ENCODE measurements at places on chromosomes 7 and 10.

DNA sequence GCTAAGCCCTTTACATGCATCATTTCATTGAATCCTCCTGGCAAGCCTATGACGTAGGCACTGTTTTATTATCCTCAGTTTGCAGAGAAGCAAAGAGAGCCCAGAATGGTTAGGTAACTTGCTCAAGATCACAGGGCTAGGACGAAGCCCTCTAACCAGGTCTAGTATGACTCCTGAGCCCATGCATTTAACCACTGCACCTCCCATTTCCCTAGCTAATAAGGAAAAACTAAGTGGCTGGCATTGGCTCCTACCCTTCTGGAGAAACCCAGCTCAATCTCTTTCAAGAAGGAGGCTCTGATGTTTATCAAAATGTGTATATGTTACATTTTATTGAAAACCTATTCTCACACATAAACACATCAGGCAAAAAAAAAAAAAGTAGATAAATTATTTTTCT, 19.8 kb downstream of the MYOF start:
- DNase-seq, result no peak

DNA sequence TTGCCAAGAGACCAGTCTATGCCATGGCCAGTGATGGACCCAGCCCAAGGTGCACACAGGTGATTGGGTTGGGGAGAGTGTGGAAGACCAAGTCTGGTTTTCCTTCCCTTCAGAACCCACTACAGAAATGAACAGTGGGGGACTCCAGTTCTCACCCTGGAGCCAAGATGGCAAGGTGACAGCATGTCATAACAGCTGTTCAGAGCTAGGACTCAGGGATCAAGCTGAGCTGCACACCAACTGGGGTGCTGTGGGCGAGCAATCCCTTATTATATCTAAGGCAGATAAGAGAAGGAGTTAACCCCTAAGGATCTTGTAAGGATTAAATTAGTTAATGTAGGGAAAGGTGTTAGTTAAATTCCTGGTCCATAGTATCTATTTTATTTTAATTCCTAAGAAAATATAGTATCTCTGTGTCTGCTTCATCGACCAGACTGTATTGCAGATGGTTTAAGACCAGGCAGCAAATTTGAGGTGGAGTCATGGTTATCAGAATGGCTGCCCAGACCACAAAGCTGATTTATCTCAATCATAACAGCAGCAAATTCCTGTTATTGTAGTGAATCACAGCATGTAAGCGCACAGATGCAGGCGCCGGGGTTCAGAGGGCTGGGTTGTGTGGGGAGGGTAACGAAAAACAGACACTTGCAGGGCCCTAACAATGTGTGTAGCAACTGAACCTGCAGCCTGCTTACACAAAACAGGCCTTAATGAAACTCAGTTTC, 208.7 kb upstream of the ZNF32 start:
- no peak for DNase-seq

DNA sequence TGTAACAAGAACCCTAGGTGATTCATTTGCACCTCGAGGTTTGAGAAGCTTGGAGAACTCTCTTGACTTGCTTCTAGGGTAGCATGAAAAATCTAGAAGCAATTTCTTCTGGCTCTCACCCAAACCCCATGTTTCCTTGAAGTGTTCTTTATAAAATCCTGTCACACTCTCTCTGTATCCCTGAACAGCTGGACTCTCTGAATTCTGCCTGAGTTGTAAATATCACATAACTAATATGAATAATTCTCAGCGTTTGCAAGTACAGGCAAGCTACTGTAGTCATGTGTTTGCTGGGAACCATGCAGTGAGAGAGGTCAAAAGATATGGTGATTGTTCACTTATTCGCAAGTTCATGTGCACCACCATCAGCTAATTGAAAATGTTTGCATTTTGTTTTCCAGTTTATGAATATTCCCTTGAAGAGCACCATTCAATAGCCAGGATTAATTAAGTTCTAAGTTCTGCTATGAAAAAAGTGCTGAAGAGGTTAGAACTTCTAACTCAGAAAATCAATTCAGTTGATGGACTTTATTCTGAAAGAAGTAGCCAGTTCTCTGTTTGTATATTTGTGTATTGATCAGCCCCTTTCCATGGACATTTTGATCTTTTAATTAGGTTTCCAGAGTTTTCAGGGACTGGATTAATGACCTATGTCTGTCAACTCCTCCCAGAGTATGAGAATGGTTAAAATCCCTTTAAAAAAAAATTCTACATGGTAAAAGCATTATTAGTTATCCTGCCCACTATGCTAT, 243.0 kb downstream of the PLXDC2 start:
- DNase-seq, result no peak

GRCh38 chr10:67697724-67698131, 1.7 kb upstream of the CTNNA3 start:
- DNase-seq, result no peak

DNA sequence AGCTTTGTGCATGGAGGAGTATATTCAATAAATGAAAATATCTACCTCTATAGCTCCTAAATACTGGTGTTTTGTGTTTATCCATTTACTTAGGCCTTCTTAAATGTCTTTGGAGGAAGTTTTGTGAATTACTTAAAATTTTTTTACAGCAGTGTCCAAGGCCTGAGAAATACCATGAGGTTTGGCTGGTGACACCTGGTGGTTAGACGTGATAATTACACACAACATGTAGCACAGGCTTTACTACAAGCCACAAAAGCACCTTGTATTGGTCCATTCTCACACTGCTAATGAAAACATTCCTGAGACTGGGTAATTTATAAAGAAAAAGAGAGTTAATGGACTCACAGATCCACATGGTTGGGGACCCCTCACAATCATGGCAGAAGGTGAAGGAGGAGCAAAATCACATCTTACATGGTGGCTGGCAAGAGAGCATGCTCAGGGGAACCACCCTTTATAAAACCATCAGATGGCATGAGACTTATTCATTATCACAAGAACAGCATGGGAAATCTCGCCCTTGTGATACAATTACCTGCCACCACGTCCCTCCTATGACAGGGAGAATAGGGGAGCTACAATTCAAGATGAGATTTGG, 20.6 kb downstream of the HYAL4 start:
- DNase-seq, result no peak

DNA sequence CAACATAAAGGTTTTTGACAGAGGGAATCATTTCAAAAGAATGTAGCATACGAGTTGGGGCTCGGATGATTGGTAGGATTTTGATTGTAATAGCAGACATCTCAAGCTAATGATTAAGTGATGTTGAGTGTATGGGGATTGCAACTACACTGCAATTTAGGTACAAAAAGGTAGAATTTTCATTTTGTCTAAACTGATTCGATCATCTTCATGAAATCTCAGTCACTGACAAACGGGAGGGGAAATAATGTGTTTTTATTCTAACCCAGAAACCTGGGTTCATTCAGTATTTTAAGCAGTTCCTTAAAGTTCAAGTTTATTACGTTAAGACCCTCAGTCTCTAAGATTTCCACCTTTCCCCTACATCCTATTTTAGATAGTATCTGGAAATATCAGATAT, 3.9 kb upstream of the PHYHIPL start:
- DNase-seq, result no peak

GRCh38 chr10:15387021-15387420, 15.9 kb upstream of the FAM171A1 start:
- DNase-seq, result no peak

- DNase-seq, result no peak
Measured at GRCh38 chr7:70935311-70935710, 196.6 kb upstream of the GALNT17 start.

- no peak for DNase-seq
Measured at GRCh38 chr7:155454183-155455112, 3.5 kb upstream of the EN2 start.

DNA sequence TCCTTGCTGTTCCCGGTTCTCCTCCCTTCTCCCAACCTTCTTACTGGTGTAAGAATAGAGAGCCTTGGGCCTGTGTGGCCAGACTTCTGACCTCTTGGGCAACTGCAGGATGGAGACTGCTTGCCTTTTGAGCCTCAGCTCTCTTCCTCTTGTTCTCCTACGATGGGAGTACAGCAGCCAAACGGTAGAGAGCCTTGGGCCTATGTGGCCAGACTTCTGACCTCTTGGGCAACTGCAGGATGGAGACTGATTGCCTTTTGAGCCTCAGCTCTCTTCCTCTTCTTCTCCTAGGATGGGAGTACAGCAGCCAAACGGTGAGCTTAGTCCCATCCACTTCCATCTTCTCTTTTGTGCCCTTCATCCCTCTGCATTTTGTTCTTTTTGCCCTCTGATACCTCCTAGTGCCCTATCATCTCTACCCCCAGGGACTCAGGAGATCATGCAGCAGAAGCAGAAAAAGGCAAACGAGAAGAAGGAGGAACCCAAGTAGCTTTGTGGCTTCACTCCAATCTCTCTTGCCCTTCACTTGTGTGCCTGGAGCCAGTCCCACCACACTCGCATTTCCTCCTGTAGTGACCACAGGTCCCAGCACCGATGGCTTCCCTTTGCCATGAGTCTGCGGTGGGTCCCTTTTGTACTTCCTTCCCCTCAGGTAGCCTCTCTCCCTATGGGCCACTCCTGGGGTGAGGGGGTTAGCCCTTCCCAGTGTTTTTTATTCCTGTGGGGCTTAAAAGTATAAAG, 15.3 kb downstream of the SLC25A13 start:
- no peak for DNase-seq

GRCh38 chr7:42292991-42293521, 56.0 kb upstream of the GLI3 start:
- no peak for DNase-seq

GRCh38 chr10:58453105-58453504, 59.6 kb upstream of the BICC1 start:
- no peak for DNase-seq

DNA sequence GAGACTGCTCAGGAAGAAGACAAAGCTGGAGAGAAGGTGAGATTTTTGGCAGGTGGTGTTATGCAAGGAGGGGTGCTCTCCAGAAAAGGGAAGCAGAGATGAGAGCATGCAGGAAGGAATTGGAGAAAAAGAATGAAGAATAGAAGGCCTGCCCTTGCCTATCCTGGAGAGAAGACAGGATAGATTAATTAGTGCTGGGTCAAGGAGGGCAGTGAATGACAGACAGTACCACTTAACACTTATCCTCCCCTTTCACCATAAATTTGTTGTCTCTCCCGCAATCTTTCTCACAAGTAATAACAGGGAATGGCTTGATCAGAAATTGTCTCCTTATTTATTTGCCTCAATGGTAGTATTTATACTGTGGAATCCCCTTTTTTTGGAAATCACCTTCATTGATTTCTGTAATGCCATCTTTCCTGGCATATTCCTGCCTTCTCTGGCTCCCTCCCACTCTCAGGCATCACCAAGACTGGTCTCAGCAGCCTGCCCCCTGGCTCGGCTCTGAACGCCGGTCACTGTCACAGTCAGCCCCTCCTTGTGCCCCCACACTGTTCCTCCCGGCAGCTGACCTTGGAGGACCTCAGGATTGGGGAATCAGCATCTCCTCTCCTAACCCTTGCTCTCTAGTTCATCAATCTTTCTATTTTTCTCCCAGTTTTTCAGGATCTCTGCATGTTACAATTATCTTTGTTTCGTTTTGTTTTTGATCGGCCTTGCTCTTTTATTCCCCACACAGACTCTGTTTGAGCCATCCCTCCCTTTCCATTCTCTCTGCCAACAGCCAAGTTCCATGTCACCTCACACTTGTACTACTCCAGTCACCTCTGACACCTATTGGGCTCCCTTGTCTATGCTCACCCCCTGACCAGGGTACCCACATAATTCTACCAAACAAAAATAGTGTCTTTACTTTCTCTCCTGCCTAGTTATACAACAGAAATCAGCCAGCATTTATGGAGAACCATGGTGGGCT, 294.2 kb downstream of the PLXDC2 start:
- no peak for DNase-seq

DNA sequence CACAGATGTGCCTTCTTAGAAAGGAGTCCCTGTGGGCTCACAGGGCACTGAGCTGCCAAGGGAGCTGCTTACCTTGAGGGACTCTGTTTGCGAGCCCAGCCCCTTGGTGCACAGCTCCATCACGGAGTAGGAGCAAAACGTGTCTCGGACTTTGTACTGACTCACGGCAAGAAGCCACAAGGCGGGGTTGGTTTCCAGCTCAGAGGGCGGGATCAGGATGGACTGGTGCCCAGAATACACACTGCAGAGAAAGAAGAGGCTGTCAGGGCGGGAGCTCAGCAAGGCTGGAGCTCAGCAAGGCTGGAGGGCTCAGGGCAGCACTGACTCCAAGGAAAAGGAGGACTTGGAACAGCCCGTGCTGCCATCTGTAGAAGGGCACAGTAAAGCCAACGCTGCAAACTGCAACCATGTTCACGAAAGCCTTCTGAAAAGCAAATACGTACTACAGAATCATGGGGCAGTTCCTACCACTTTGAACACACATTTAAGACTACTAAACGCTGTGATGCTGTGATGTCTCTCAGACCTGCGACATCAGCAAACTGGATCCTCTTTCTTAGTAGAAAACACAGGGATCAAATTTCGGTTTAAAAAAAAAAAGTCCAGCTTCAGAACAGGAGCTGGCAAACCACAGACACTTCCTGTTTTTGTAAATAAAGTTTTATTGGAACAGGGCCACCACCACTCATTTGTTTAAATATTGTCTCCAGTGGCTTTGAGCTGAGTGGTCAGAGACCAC, 194.3 kb downstream of the ZMYND11 start:
- DNase-seq, result no peak

DNA sequence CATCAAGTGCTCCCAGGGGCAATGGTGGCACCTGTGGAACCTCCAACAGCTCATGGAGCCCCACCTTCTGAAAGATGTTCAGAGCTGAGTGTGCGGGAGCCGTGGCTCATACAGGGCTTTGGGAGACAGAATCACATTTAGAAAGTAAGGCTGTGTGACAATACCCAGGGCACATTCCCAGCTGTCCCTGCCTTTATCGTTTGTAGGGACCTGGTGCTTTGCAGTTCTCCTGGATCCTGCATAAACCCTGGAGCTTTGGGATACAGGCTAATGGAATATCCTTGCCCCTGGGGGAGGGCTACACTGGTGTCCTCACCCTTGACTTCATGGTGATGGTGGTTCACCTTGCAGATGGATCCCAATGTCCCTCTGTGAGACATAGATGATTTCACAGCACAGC, 134.8 kb upstream of the LAMB4 start:
- DNase-seq, result no peak

DNA sequence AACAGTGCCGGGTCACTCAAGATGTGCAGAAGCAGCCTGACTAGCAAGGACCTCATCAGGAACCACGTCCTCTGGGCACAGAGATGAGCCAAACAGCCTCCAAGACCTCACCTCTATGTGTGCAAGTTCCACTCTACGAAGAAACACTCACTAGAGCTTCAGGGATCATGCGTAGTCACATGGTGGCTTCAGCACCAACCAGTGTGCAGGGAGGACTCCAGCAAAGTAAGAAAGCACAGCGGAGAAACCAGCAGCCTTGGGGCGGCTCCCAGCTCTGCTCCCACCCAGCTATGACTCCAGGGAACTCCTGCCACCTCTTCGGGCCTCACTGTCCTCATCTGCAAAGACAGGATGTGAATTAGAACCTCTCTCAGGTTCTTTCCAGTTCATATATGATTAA, 58.2 kb downstream of the SLIT1 start:
- DNase-seq, result no peak

GRCh38 chr10:79453392-79453791, 8.0 kb upstream of the ZCCHC24 start:
- DNase-seq, result no peak

DNA sequence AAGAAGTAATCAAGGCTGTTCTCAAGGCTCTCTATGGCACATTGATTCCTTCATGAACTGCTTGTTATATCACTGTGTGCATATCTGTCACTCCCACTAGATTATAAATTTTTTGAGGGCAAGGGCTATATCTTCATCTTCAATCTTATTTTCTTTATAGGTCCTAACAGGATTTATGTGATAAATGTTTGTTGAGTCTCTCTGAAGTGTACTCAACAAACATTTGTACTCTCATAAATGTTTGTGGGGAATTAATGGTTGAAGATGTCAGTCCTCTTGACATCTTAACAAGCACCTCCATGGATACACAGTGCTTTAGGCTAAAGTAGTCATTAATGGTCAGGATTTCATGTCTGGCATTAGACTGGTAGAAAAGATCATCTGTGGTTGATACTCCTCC, 143.2 kb downstream of the RNLS start:
- DNase-seq, result no peak
